CD4-positive, alpha-beta T cell treated with Interleukin-6 at 100 ng/mL for 8 hours (primary cell): ENCODE measurements at places on chromosomes 13 and 19.

DNA sequence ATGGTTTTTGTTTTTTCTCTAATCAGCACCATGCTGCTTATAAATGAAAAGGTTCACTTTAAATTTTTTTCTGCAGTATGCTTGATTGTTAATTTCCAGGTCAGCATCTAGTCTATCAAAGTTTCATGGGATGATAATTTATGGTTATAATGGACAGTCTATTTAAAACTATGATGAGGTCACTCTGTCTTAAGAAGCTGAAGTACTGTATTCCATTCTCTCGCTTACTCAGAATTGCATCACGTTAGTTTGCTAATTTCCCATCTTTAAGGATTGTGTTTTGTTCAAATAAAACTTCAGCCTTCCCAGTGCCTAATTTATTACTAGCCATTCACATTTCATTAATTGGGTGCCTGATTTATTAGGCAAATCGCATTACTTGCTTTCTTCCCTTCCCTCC lies 94.3 kb downstream of the GPC6 start:
- no peak for DNase-seq

GRCh38 chr13:25783601-25784024 lies 268.2 kb downstream of the SHISA2 start:
- DNase-seq = no peak

GRCh38 chr19:23404676-23405075 lies 9.4 kb upstream of the ZNF91 start:
- DNase-seq = no peak

DNA sequence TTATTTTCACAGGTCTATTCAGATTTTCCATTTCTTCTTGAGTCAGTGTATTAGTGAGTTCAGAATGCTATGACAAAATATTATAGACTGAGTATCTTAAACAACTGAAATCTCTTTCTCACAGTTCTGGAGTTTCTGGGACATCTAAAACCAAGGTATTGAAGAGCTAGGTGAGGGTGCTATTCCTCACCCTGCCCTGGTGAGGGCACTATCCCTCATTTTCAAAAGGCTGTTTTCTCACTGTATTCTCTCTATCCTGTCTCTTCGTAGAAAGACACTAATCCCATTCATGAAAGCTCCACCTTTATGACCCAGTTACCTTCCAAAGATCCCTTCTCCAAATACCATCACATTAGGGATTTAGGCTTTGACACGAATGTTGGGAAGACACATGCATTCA lies 1617.1 kb downstream of the PCDH9 start:
- no peak for DNase-seq

DNA sequence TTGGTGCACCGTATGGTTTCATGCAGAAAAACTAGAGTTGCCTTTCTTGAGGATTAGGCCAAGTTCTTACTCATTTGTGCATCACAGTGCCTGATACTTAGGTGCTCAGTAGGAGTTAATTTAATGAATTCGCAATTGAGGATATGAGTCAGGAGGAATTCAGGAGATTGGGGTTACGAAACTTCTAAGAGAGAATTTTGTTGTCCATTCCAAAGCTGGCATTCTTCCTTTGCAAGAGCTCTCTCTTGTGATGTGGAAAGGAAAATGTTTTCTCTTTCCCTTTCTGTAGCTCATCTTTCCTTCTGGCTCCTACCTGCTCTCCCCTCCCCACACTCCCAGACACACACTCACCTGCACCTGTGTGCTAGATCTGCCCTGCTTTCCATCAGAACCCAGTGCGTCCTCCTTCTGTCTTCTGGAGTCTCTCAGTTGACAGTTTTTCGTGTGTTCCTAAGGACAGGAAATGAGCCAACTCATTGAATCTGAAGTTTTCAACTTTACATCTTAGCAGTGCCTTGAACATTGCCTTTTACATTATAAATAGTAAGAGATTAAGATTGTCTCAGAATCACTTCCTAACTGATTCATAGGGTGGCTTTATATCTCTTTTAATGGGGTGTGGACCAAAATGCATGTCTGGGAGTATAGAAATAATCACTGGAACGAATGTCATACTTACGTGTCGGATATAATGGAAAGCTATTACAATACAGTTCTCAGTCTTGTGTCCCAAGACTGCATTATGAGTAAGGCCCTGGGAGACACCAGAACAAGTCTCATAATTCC lies 19.7 kb upstream of the ERCC5 start:
- no peak for DNase-seq

GRCh38 chr13:55155046-55155445 lies 1985.7 kb upstream of the PRR20A start:
- DNase-seq = no peak

DNA sequence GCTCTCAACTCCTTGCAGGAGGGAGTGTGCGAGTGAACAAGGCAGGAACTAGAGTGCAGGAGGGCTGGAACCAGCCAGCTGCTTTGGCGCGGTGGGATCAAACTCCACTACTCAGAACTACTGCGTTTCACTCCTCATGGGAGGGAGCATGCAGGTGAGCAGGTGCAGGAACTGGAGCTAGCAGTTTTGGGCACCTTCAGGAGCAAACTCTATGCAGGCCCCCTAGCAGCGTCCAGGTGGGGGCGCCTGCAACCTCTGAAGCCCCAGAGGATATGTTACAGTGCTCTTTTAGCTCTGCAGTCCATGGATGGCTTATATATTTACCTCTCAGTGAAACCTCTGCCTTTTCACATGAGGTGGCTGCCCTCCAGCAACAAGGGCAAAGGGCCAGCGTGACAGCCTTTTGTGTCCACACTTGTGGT lies 1303.4 kb downstream of the PCDH9 start:
- DNase-seq = no peak
